ENCODE measurements at places on chromosomes 12 and 14.

DNA sequence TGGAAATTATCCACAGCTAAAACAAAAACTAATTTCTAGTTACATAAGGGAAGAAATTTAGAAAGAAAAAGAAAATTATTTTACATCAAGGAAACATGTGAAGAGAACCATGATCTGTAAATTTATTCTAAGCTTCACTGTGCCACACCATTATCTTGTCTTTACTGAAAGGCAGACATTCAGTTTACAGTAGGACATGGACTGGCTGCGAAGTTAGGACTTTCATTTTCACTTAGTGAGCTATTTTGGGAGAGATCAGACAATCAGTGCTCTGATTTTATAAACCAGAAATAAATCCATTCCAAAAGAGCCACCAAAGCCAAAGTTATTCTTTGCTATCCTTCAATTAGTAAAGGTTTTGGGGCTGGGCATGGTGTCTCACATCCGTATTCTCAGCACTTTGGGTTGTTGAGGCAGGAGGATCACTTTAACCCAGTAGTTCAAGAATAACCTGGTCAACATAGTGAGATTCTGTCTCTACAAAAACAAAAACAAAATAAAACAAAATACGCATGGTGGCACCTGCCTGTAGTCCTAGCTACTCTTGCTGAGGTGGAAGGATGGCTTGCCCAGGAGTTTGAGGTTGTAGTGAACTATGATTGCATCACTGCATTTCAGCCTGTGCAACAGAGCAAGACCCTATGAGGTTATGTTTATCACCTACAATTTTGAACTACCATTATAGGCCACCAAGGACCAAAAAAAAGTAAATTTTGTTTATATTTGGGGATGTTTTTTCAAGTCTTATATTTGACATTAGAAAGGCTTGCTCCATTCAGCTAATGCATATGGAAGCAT, 1084.8 kb upstream of the ATXN7L3B start:
- no peak for DNase-seq

GRCh38 chr12:104519190-104520019, 62.7 kb downstream of the CHST11 start:
- no peak for DNase-seq

DNA sequence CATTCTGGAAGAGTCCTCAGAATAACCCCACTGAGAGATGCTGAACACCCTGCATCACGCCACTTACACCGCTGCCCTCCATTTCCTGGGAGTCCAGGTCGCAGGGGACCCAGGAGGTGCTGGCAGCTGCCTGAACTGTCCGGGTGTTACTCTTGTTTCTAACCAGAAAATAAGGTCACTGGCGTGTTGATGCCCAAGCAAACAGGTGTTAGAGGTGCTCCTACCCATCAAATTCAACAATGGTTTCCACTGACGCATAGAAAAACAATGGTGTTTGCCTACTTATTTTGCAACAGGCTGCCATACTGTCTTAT, 23.8 kb downstream of the PITPNM2 start:
- no peak for DNase-seq

DNA sequence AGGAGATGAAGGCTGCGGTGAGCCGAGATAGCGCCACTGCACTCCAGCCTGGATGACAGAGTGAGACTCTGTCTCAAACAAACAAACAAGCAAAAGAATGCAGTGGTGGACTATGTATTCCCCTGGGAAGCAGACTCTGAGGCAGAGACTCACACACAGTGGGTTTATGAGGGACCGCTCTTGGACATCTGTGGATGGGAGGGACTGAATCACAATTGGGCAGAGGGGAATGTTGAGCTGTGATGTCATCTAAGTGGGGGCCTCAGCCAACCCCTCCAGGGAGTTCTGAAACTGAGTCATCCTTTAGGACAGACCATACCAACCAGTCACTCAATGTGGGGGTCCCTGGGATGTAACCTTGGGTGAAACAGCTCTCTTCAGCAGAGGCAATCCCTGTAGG, 151.0 kb downstream of the SUDS3 start:
- DNase-seq: no peak

DNA sequence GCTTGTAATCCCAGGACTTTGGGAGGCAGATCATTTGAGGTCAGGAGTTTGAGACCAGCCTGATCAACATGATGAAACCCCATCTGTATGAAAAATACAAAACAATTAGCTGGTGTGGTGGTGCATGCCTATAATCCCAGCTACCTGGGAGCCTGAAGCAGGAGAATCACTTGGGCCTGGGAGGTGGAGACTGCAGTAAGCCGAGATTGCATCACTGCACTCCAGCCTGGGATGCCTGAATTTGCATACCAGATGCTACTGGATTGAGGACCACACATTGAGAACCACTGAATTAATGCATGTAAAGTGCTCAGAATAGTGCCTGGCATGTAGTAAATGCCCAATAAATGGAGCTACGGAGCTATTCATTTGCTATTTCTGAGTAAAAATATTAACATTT, 14.9 kb upstream of the MYH7 start:
- no peak for DNase-seq

DNA sequence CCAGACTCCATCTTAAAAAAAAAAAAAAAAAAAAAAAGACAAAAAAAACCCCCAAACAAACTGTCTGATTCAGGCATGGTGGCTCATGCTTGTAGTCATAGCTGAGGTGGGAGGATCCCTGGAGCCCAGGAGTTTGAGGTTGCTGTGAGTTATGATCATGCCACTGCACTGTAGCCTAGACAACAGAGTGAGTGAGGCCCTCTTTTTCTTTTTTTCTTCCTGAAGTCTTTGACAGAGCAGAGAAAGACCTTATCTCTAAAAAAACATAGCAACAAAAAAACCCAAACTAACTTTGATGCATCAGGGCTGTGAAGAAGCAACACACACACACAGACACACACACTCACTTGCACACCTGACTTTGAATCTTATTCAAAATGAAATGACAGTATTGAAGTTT, 7.7 kb upstream of the AMN1 start:
- DNase-seq: no peak

DNA sequence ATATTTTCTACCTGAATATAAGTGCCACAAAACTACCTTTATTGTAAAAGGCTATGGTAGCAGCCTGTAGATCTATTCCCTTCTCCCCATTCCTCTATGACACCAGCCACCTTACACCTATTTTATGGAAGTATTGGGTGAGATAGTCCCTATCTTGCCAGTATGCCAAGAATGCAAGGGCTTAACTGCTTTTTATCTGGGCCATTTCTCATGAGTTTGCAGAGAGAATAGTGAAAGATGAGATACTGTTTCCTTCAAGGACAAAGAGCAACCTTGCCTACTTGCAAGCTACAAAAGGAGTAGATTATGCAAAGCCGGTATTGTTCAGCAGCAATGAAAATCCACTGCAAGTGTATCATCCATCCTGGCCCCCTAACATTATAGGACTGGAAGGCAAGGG, 1775.6 kb upstream of the SEL1L start:
- no peak for DNase-seq

GRCh38 chr14:32968972-32969544, 30.4 kb downstream of the NPAS3 start:
- no peak for DNase-seq

DNA sequence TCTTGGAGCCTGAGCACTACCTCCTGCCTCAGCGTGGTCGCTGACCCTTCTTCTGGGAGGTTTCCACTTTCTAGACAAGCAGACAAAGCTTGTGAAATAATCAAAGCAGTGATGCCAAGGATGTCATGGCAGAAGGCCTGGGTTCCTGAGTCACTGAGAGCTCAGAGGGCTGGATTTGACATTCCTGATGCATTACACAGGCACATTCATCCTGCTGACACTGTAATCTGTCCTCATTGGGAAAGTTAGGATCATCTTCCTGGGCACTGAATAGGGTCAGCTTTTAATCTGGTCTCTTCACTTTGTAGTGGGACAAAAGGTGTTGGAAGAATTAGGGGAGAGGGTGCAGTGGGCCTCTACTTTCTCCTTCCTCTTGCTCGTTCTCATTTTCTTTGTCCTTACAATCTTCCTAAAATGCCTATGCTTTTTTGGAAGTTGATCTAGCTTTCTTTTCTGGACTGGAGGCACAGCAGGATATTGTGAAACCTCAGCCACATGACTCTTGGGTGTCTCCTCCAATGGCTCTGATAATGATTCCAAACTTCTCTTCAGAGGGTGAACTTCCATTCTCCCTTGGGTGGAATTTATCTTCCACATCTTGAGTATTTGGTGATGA, 29.6 kb downstream of the EEA1 start:
- DNase-seq: peak; percentile 97

- no peak for DNase-seq
Observed at GRCh38 chr14:93926873-93927799, at the start of gene FAM181A. Gene FAM181A, plus strand, starts transcription at chr14:93927344. Its CDS starts 942 bp downstream, at chr14:93928286.

DNA sequence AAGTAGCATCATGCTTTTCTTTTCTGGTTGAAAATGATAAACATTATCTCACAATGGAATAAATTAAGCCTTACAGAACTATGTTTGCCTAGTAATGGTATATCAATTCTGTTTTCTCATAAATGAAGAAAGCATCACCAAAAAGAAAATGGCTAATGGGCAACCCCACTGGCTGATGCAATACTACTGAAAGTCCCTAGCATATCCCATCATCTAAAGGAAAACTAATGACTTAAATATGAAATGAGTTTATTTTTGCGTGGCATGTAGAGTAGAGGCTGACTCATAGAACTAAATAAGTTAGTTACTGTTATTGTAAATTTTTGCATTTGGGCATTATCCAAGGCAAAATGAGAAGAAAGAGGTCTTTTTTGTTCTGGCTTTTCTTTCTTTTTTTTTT, 1156.3 kb upstream of the SEL1L start:
- no peak for DNase-seq

- DNase-seq: no peak
Observed at GRCh38 chr12:30908076-30908721, 18.3 kb upstream of the TSPAN11 start.

DNA sequence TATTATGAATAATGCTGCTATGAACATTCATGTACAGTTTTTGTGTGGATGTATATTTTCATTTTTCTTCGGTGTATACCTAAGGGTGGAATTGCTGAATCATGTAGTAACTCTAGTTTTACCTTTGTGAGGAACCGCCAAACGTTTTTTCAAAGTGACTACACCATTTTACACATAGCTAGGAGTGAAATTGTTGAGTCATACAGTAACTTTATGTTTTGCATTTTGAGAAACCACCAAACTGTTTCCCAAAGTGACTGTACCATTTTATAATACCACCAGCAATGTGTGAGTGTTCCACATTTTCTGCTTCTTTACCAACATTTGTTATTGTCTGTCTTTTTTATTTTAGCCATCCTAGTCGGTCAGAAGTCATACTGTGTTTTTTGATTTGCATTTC, 3.1 kb upstream of the TPH2 start:
- DNase-seq: no peak

GRCh38 chr12:124551268-124552144, 15.9 kb downstream of the NCOR2 start:
- no peak for DNase-seq

DNA sequence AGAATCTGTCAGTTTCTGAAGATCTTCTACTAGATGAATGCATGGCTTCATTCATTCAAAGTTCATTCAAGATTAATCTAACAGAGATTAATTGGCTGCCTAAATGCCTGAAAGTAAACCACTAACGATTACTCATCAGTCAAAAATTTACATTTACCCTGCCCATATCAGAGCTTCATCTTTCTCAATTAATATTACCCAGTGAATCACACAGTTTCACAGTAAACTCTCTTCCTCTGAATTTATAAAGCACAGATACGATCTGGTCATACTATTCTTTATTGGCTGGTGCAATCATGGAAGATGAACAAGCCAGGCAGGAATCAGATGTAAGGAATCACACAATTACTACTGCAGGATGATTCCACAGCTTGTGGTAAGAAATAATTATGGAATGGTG, 377.7 kb downstream of the SLC16A7 start:
- peak; percentile 58 for DNase-seq

GRCh38 chr12:116366456-116366776, 88.9 kb upstream of the MED13L start:
- DNase-seq: no peak

GRCh38 chr12:42887657-42888056, 298.1 kb upstream of the PRICKLE1 start:
- DNase-seq: no peak

Data from AG04449 (cell line).